CD4-positive, alpha-beta T cell treated with Interleukin-2 at 100 ng/mL for 4 hours (primary cell): ENCODE measurements at places on chromosomes 1 and 21.
A peak's percentile ranks its signal among the peaks of the same experiment; 100 is the strongest.

GRCh38 chr1:5423109-5423508 lies 569.1 kb downstream of the NPHP4 start:
- peak; percentile 38 for DNase-seq

DNA sequence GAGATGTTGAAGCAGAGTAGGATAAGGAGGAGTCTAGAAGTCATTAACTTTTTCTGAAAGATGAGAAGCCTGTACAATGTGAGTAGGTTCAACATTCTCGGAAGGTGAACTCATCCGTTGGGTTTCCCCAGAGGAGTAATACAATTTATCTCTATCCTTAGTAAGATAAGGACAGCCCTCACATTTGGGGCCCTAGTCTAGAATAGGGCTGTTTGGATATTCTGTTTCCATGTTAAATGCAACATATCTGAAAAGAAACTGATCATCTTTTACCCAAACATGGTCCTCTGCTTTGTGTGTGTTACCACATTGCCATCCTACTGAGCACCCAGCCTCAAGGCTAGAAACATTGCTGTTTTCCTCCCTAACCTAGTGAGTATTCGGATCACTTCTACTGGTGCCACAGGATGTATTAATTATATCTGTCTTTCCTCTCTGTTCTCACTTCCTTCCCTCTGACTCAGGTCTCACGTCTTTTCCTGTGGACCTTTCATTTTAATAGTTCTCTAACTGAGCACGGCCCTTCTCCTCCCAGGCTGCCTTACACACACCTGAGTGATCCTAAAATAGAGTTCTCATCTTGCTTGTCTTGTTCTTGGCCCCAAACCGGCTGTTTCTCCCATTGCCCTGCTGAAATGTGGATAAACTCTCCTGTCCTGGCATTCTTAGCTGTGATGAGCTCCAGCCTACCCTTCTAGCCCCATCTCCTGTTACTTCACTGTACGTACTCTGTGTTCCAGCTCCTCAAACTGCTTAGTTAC lies 91.7 kb downstream of the CDC14A start:
- peak; percentile 70 for DNase-seq

DNA sequence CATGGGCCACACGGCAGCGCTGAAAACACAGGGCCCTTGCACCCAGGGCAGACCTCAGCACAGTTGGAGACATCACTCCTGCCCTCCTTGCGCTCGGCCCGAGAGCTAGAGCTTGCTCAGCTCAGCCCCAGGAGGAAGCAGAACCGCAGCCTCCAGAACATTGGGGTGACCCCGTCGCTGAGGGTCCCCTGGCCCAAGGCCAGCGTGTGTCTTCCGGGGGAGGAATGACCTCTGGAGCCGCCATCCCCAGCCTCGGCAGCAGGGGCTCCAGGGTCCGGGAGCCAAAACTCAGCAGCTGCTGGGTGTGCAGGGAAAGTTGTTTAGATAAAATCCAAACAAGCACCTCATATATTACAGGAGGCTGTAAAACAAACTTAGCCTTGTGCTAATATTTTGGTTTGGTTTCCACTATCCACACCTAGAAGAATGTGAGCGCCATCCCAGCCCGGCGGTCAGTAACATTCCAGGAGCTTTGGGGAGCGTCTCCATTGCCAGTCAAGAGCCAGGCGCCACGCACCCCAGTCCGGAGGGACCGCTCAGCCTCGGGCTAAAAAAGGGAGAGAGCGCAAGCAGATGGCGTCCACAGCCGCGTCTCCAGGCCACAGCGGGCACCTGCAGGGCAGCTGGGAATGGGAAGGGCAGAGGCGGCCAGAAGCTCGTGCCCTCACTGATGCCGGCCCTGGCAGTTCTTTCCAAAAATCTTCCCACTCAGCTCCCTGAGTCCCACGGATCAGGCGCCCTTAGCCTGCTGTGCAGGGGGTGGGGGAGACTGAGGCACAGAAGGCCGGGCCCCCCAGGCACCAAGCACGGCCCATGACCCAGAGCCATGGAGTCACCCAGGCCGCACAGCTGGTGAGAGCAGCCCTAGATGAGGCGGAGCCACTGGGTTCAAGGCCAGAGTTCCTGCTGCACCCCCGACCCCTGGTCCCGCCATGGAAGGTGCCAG lies 52.0 kb downstream of the SLX9 start:
- no peak for DNase-seq

GRCh38 chr1:152718238-152718637 lies 10.3 kb downstream of the LCE4A start:
- no peak for DNase-seq

DNA sequence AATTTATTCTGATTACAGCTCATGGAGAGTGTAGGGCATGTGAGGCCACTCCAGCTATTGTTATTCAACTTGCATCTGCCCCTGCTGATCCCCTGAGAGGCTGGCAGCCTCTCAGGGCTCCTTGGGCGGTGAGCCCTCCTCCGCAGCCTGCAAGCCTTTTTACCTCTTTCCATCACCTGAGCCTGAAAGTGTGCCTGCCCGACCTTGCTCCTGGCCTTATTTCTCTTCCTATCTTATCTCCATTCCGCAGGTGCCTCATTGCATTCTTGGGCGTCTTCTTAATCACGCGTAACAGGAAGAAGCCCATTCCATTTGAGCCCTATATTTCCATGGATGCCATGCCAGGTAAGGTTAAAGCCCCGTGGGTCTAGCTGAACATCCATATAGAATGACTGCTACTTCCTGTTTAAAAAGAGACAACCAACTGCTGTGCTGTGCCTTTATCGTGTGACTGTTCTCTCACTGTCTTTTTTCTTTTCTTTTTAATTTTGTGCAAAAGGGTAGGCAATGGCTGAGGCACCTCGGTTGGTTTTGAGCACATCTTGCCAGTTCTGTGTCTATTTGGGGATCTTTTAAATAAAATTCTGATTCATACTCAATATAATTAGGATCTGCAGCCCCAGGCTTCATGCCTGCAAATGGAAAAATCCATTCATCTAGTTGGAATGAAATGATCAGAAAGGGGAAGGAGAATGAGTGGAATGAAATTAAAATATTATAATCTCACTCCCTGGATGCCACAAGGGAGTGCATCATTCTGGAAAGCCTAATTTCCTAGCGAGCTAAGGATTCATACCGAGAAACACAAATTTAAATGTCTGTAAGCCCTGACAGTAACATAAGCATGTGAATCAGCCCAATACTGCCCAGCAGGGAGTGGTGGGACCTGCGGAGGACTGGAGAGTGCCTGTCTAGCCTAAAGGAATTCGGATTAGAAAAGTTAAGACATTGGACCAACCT lies 38.6 kb upstream of the RCAN3 start:
- no peak for DNase-seq

GRCh38 chr1:115238336-115239147 lies 99.5 kb downstream of the NGF start:
- DNase-seq: no peak

DNA sequence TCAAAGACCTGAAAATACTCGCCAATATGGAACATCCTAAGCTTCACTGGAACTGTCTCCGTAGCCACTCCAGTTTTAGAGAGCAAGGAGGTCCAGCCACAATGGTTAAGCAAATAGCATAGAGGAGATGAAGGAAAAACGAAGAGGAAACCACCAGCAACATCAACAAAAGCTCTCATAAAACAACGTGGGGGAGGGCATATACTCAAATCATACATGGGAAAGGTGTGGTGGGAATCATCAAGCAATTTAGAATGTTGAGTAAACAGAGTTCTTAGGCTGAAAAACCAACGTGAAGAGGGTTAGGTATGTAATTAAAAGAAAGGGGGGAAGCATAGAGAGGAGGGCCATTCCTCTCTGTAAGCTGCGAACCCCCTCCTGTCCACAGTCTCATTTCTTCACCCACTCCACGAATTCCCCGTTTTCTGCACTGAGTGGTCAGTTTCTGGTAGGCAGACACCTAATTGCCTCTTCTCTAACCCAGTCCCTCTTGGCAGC lies 1.0 kb downstream of the TMEM59 start:
- no peak for DNase-seq

- no peak for DNase-seq
Observed at GRCh38 chr1:49028396-49028795, 251.7 kb upstream of the BEND5 start.

DNA sequence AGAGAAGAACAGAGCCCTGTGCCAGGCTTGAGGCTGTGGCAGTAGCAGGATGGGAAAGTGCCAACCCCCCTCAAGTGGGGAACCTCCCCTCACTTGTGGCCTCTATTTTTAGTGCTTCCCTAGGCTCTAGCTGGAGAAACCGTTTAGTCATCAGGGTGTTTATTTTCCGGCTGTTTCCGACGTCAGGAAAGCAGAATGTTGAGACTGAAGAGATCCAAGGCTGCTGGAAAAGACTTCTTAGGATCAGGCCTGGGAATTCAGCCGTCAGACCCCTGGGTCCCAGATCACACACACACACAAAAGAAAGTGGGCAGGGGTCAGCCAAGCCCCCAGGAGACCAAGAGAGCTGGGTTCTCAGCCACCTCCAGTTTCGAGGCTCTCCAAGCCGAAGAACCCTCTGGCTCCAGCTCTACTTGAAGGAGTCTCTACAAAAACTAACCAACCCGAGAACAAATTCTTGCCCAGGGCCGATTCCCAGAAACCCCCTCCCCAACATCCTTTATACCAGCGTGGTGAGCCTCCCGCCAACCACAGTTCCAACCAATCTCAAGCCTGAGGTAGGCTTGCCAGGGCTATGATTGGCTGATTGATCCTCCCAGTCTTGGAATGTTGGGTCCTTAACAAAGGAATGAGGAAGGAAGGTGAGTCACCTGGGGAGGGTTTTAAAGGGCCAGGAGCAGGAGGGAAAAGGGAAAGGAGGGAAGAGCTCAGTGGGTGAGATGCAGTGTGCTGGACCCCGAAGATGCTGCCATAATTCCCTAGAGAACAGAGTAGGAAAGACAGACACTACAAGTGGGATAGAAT lies 2.5 kb upstream of the MEF2D start:
- no peak for DNase-seq

DNA sequence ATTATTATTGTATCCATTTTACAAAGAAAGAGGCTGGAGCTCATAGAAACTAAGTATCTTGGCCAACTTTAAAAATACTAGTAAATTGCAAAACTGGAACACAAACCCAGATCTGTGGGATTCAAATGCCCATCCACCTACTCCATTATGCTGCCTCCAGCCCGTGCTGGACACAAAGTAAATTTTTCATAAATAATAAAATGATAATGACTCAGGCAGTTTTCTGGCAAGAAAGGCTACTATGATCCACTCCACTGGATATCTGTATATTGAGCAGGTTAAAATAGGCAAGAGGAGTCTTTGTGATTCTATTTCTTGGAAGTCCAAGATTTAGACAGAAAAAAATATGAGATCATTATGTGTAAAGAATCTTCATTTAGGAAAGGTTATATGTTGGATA lies 138.3 kb upstream of the DUSP10 start:
- no peak for DNase-seq

DNA sequence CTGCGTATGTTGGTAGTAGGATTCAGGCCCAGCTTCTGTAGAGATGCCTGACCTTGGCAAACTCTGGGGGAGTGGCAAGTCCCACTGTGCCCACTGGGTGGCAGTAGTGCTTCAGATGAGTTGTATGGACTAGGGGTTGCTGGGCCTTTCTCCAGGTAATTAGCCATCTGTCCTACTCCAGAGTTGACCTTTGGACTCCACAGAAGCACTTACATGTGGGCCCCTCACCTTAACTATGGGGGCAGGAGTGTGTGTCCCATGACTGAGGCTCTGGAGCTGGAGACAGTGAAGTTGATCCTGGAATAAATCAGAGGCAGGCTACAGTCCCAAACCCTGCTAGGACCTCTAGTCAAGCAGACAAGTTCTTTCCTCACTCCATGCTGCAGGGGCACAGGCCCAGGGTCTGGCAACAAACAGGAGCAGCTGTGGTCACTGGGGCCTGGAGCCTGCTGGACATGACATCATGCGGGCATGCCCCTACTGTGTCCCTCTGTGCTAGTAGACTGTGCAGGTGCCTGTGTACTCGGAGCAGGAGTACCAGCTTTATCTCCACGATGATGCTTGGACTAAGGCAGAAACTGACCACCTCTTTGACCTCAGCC lies 4.6 kb downstream of the DMAP1 start:
- peak; percentile 68 for DNase-seq

- peak; percentile 27 for DNase-seq
Observed at GRCh38 chr1:966135-966703, at the start of gene PLEKHN1. TSS of gene PLEKHN1 (plus strand) at chr1:966482. CDS start at chr1:966532, 50 bp downstream.

DNA sequence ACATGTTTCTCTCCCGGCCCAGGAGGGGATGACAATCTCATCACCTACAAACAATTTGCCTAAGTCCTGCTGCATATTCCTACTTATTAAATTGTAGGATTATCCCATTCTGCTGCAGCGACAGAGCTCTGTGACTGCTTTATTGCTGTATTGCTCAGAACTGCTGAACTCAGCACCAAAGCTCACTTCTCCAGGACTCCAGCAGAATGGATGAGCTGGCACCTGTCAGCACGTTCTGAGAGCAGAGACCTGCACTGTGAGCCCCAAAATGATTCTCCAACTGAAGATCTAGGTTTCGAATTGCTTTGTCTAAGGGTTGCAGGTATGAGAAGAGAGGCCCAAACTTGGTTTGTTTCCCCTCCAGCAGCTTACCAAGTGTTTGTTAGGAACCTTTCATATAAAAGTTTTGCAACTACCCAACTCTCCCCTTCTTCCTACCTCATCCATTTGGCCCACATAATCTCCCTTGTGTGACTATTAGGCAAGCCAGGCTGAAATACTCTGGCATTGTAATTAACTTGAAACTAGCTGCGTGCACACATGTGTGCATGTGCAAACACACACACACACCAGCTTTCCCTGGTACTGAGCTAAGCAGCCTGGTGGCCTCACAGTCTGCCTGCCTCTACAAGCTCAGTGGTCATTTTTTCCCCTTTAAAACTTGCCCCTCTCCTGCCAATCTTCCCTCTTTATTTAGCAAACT lies 161.4 kb upstream of the CAMK1G start:
- DNase-seq: no peak

DNA sequence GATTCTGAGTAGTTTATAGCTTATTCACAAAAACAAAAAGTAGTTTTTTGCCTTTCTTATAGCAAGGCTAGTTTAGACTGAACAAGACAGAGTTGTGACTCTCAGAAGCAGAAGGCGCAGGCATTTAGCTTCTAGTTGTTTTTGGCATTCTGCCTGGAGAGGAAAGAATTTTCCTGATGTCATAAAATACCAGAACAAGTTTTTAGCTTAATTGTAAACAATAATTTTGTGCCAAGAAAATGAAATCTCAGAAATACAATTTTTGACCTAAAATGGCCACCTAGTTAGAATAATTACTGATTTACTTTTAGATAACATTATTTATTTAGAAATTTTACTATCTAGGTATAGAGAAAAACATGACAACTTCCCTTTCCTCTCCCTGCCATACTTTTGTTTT lies 1.0 kb downstream of the DNAJB4 start:
- peak; percentile 22 for DNase-seq

GRCh38 chr1:67491280-67491679 lies 61.1 kb upstream of the SERBP1 start:
- DNase-seq: no peak

DNA sequence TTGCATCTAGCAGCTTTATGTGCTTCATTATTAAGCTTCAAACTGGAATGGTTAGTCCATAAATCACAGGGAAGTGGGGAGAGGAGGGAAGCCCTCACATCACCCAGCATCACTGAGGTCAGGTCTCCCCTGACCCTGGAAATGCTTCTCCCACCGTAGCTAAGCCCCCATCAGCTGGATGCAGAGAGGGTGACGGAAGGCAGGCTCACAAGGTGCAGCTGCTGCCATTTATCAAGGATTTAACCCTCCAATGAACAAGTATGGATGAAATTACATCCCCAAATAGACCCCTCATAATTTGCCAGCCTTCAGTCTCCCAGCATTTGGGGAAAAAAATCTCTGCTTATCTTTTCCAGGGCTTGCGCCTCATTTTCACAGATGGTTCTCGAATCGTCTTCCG lies 60.8 kb downstream of the PGM1 start:
- no peak for DNase-seq

- peak; percentile 20 for DNase-seq
Observed at GRCh38 chr1:145719230-145720079, at the start of gene CD160. TSS of gene CD160 (plus strand) at chr1:145719499. CDS start at chr1:145728328, 8,829 bp downstream.

- no peak for DNase-seq
Observed at GRCh38 chr1:25821112-25821476, 1.3 kb downstream of the MTFR1L start.
